ENCODE measurements at places on chromosomes 3 and 15.

DNA sequence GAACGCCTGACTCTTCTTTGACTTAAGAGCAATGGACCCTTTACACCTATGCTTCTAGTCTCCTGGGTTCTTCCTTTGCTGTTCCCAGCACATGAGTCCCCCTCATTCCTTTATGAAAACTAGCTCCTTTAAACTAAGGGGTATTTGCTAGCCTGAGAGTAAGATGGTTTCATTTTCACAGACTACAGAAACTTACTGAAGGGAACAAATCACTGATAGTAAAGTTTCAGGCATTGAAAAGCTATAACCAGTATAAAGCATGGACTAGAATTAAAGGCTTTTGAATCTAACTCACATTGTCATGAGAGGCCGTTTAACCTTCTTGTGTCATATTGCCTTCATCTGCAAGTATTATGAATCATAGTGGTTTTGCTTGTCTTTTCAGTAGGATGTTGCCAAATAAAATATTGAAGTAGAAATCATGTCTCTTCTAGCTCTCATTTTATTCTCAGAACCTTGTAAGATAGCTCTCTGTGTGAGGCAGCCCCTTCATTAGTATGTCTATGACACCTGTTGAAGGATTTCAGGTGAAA lies 765.9 kb downstream of the NR2F2 start:
- no peak for DNase-seq

GRCh38 chr3:132395126-132395525 lies 22.2 kb upstream of the DNAJC13 start:
- DNase-seq: no peak

GRCh38 chr3:24043168-24043567 lies 98.1 kb downstream of the NR1D2 start:
- DNase-seq: no peak

DNA sequence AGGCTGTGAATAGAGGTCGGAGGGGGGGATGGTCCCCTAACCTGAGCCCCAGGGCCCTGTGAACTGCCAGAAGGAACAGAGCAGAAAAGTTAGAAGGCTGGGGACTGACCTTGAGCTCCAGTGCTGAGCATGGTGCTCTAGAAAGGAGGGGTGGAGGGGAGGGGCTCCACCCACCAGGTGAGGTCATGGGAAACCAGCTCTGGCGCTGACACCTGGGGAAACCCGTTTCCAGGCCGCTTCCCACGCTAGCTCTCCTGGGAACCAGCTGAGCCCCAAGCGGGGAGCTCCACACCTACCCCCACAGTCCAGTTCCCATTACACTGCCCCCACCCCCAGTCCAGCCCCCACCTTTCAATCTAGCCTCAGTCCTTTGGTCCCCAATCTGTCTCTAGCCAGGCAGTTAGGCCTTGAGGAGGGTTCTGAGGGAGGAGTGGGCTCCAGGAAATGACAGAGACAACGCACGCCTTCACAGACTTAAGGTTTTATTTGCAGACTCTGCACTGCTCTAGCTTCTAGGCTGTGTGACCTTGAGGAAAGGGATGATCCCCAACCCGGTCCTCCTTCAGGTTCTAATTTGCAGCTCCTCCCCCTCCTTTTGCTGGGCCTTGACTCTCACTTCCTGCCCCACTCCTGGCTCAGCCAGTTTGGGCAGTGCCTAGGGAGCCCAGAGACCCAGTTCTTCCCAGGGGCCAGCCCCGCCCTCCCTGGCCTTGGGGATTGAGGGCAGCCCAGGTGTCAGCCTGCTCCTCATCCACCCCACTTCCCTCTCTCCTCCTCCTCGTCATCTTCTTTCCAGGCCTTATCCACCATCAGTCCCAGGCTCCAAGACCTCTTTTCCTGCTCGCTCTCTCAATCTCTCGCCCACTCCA lies 2.1 kb downstream of the RHOV start:
- DNase-seq: peak; percentile 48

DNA sequence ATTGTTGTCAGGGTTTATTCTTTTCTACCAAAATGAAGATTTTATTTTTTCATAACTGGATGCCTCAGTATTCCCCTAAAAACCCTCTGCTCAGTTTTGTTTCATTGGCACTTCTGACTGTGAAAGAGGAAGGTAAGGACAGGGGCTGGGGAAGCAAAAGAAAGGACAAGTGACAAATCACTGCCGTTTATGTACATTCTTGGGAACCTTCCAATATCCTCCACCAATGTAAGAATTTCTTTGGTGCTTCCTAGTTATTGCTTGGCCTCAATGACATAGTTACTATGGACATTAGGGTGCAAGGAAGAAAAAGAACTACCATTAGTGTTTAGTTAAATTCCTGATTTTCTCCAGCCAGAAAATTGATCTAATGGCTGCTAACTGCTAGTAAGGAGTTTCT lies 131.0 kb upstream of the C15orf61 start:
- no peak for DNase-seq

DNA sequence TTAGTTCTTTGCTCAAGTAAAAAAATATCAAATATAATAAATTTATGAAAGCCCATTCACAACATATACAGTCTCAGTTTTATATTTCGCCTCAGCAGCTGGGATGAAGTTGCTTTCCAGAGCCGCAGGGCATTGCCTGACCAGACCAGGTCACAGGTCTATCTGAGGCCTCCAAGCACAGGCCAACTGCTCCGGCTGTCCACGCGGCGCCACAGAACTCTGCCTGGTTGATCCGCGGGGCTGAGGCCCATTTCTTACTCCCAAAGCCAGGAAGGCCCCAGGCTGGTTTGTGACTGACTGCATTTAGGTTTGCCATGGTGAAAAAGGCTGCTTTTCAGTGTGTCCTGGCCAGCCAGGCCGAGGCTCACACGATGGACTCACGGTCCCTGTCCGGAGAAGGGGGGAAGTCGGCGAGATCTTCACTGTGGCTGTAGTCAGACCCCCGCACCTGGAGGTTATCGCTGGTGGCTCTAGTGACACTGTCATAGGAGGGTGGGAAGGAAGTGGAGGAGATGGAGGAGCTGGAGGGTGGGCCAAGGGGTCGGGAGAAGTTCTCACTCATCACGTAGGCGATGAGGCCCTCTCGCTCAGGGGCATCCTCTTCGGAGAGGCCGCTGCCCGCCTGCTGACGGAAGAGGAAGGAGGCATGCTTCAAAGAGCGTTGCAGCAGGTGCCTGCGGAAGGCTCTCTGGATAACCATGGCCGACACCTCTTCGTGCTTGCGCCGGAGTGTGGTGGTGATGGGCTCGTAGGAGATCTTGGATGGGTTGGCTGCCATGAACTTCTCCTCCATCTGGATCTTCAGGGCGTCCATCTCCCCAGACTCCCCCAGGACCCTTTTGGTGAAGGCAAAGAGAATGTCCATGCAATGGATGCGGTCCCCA lies 54.1 kb downstream of the EXOG start:
- no peak for DNase-seq

- DNase-seq: no peak
Observed at GRCh38 chr3:44772099-44772442, 10.5 kb downstream of the KIF15 start.

GRCh38 chr3:45362758-45363157 lies 25.6 kb upstream of the LARS2 start:
- DNase-seq: no peak

GRCh38 chr3:151383956-151384355 lies 597 bp downstream of the P2RY12 start:
- DNase-seq: no peak

- no peak for DNase-seq
Observed at GRCh38 chr3:134056464-134056891, 26.8 kb upstream of the SLCO2A1 start.

- peak; percentile 88 for DNase-seq
Observed at GRCh38 chr3:48151058-48151806, 37.0 kb downstream of the CDC25A start.

DNA sequence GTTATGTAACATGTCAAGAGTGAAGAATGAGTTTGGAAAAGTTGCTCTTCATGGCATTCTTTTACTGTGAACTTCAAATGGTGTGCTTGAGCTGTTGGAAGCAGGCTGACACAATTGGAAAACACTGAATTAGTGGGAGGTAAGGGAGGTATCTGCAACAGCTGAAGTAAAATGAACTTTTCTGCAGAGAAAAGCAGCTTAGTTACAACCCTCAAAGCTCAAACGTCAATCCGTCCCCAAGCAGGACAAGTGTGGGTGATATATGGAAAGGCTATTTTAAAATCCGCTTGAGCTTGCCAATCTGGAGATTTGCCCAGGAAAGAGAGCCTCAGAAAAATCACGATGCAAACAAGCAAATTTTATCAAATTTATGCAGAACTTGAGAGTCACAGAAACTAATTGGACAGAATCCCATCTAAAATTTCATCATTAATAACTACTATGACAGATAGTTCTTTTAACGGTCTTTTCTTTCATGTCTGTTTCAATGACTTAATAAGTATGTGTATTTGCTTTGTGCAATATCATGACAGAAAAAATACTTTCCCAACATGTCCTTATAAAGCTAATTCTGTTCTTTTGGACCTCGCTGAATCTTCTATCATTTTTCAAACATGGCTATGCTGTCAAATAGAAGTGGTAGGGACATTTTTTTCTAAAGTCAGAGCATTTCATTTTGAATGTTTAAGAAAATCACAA lies 266.6 kb upstream of the SLITRK3 start:
- DNase-seq: no peak

DNA sequence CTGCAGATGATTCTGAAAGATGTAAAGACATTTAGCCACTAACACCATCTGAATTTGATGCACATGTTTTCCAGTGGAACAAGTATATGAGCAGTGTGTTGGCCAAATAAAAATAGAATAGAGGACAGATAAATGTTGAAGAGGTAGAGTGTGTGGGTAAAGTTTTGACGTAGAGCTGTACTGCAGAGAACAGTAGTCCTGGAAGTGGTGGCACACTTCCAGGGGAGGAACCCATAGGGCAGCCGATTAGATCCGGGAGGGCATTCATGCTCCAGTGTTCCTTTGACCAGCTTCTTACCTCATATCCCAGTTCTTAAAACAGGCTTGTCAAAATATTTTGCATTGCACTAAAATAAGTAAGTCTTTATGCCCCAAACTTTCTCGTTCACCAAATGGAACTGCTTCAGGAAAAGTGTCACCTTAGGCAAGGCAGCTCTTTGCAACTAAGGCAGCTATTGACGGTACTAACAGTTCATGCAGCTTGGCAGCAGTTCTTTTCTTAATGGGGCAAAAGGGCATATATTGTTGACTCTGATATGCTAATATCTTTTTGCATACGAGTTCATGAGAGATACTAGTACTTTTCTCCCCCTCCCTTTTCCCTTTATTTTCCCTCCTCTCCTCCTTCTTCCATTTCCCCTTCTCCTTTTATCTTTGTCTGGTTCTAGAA lies 429.3 kb upstream of the AZI2 start:
- no peak for DNase-seq

- DNase-seq: peak; percentile 40
Observed at GRCh38 chr3:102233881-102234280, 200.9 kb upstream of the ZPLD1 start.

DNA sequence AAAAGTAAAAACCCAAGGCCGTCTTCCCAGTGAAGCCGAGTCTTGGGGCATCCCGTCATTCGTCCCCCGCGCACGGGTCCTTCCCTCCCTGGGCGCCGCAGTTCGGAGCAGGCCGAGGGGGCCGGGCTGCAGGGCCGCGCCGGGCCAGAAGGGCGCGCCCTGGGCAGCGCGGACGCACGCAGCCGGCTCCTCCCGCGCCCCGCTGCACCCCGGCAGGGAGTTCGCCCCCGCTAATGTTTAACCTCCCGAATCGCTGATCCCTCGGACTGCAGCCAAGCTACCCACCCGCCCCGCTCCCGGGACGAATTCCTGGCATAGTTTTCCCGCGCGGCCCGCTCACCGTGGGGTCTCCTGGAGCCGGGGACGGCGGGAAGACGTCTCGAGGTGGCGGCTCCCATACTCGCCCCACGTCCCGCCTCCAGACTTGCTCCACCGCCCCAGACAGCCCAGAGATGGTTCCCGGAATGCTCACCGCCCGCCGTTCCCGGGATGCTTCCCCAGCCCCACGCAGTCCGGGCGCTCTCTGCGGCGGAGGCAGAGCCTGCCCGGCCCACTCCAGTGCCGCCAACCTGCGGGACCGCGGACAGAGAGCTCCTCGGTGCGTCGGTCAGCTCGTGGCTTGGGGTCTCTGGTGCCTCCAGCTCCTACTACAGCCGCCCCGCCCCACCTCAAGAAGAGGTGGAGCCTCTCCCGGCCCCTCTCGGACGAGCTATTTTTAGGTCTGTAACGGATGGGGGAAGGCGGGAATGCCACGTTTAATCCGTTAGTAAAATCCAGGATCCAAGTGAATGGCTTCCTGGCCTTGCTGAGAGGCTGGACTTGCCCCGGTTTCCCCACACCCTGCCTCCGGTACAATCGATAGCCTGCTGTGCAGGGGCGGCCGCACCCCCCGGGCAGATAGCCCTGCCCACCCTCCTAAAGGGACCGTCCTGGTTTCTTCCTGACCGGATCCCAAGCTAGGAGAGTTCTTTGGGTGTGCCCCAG lies at the start of gene DZIP1L:
Gene DZIP1L, minus strand, starts transcription at position 621 of the 984 bp plus-strand sequence. CDS start 11,637 bp downstream, outside the sequence.
- DNase-seq: peak; percentile 72

- DNase-seq: peak; percentile 78
Observed at GRCh38 chr3:21893242-21893641, 142.2 kb upstream of the ZNF385D start.

DNA sequence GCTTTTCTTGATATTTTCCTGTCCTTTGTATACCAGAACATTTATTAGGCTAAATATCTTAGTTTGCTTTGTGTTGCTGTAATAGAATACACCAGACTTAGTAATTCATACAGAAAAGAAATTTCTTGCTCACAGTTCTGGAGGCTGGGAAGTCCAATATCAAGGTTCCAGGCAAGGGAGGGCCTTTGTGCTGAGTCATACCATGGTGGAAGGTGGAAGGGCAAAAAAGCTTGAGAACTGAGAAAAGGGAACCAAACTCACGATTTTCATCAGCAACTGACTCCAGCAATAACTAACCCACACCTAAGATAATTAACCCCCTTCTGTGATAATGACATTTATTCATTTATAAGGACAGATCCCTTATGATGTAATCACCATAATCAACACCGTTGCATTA lies 496.9 kb upstream of the SUCLG2 start:
- DNase-seq: no peak

GRCh38 chr15:27134481-27134880 lies 163.5 kb downstream of the GABRG3 start:
- no peak for DNase-seq

- no peak for DNase-seq
Observed at GRCh38 chr3:134315286-134316106, 58.8 kb downstream of the AMOTL2 start.
